ENCODE measurements at places on chromosomes 12 and 14.

DNA sequence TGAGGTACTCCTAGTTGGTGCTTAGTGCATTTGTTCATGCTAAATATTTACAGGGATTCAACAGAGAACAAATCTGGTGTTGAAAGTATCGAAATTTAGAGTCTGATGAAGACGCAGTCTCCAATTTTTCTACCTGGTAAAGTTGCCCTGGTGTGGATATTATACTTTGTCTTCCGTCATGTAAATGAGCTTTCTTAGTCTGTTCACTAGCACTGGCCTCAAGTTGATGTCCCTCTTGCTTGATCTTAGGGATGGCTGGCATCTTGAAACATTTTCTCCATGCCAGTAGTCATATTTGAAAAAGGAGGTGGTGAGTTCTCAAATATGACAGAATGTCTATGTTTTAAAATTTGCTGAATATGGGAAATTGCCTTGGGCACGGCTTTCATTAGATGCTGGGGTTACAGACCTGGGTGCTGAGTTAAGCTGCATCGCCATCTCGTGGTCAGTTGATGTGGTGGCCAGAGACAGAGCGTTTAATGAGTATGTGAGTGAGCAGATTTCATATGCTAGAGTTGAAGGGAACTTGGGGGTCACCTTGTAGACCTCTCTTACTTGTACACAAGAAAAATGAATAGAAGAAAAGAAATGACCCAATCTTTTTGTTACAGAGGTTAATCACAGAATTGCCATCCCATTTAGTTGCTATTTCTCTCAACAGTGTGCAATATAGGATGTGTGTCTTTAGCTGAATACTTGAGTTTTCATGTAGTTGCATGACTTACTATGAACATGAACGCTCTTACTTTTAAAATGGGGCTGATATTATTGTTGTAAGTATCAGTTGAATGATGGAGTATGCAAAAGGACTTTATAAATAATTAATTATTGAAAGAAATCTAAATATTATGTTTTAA lies 172.8 kb upstream of the DCN start:
- DNase-seq, result peak; percentile 6

- no peak for DNase-seq
Measured at GRCh38 chr14:60008042-60008441, 83.7 kb upstream of the PCNX4 start.

GRCh38 chr12:9364224-9365176 lies 156.3 kb upstream of the PZP start:
- DNase-seq, result no peak

- DNase-seq, result no peak
Measured at GRCh38 chr12:95262808-95263207, 45.2 kb downstream of the VEZT start.

DNA sequence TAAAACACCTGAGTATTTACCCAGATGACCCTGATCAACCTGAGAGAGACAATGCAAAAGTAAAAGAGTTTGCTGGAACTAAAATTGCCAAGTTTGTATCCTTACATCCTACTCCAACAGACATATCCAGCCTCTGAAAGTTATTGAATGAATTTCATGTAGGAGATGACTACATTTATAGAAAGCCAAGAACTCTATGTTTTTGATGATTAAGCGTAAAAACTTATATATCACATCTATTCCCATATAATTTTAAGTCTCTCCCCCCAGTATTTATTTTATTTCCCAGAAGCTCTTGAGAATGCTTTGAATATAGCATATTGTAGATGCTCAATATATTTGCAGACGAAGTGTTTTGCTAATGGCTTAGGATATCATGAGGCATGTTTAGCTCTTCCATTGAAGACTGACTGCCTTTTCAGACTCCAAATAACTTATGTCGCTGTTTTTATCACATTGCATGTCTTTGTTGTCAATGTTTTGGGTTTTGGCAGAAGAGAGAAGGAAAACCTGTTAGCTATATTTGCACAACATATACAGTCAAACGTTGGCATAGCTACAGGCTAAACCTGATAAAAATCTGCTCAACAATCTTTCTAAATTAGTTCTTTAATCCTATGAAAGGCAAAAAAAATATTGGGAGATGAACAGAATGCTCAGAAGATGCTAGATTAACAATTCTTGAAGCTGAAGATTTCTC lies 213.6 kb downstream of the DIO2 start:
- DNase-seq, result no peak

DNA sequence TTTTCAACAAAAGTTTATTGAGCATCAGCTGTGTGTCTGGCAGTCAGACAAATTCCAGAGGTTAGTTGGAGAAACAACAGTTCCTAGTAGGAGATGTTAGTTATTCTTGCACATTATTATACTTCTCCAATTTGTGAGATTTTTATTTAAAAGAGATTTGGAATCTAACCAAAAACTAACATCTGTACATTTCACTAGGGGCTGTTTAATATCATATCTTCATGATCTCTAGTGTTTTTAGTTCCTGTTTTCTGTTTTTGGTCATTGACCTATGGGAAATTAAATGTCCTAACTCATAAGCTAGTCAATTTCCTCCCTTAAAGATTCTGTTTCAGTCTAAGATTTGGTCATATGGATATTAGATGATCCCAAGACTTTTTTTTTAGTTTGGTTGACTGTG lies 34.1 kb upstream of the KLHDC2 start:
- DNase-seq, result no peak

DNA sequence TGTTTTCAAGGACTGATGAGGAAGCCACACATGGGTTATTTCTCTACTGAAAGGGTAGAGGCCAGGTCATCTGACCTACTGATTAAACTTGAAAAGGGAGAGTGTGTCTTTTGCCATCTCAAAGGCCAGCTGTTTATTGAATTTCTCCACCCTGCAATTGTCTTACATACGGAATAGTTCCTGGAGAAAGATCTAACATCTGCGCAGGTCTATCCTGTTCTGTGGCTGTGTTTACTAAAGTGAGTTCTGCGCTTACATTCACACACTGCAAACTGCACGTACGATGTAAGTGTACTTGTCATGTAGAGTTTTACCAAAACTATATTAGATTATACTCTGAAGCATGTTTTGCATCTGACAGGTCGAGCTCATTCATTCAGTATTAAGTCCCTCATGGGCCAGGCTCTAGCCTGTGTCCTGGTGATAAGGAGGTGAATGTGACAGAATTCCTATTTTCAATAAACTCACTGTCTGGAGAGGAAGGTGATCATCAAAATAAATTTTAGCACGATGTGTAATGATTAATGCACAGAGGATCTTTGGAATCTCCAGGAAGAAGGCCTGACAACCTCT lies 96.6 kb downstream of the PRKCH start:
- DNase-seq, result no peak
